Dermis microvascular lymphatic vessel endothelial cell (primary cell): ENCODE measurements at places on chromosomes 2 and 18. TPM values are rescaled to one million over a fixed set of nuclear protein-coding genes. Genes with fewer than 3 reads are reported as not detected.
A peak's percentile ranks its signal among the peaks of the same experiment; 100 is the strongest.

GRCh38 chr18:2970772-2971659 is 41.9 kb downstream of the LPIN2 start:
- no peak for DNase-seq

DNA sequence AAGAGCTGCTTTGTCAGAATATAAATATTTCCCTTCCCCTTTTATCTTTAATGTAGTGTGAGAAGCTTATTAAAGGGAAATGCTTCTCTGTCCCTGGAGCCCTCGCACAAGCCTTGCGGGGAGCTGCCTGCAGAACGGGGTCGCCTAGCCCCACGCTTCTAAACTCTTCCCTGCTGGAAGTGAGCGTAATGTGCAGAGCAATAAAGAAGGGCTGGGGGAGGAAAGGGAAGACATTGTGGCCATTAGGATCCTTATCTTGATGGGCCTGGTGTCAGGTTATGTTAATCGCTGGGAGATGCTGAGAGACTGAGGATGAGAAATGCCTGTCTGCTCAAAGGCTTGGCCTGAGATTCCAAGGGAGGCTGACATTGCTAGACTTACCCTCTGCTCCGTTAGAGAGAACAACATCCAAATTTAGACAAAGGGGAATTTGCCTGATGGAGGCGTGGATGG is 18.9 kb upstream of the FZD7 start:
- no peak for DNase-seq

INO80B gene
- 4.1 and 7.1 TPM in 2 replicates for total RNA-seq

GRCh38 chr2:39706312-39706711 is 40.6 kb downstream of the TMEM178A start:
- no peak for DNase-seq

DNA sequence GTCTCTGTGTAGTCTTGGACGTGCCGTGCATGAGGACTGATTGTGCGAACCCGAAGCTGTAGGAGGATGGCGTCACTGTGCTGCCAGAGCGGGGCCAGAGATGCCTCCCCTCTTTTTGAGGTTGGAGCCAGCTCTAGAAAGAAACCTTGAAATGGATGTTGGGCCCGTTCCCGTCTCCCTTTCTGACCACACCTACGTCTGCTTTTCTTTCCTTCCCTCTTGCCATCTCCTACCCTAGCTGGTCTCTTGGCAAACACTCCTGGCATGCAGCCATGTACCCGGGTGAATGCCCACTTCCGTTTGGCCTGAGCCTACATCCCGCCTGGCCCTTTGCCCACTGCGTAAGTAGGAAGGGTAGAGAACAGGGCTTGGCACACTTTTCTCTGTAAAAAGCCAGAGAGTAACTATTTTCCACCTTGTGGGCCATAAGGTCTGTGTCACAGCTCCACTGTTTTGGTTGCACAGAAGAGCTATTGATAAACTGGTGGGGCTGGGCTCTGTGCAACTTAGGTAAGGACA is 37.4 kb downstream of the SH3BP4 start:
- DNase-seq: no peak

- no peak for DNase-seq
Measured at GRCh38 chr2:1400943-1401735, 12.1 kb upstream of the TPO start.

FAM136A gene
- total RNA-seq: 17.2 and 31.1 TPM in 2 replicates

ITGB6 gene
- total RNA-seq: not detected in 2 replicates

GRCh38 chr2:113963965-113964364 is 74.1 kb downstream of the ACTR3 start:
- no peak for DNase-seq

- DNase-seq: no peak
Measured at GRCh38 chr18:42537291-42537690, 578.2 kb downstream of the RIT2 start.

DNA sequence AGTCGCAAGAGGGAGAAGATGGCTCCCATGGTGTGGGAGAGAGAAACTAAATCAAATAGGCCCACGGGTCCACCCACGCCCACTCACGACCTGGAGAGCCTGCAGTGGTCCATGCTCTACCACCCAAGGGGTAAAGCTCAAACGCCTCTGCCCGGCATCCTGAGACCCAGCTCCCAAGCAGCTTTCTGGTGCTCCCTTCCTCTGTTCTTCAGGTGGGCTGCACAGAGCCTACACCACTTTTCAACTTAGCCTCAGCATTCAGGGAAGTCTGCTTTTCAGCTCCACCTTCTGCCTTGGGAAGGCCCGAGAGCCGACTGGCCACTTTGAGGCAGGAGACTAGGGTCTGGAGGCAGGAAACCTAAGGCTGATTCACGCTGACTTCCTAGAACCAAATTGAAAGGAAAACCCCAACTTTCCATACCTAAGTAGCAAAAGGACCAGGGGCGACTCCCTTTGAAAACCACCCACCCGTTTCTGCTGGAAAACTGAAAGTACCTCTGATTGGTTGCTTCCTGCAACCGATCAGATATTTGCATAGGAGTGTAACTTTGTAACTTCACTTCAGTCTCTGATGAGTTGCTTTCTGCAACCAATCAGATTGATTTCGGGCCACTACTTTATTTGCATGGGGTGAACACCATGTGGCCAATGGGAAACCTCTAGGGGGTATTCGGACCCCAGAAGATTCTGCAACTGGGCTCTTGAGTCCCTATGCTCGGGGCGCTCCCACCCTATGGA is 26.8 kb upstream of the SPATA3 start:
- DNase-seq: no peak

DNA sequence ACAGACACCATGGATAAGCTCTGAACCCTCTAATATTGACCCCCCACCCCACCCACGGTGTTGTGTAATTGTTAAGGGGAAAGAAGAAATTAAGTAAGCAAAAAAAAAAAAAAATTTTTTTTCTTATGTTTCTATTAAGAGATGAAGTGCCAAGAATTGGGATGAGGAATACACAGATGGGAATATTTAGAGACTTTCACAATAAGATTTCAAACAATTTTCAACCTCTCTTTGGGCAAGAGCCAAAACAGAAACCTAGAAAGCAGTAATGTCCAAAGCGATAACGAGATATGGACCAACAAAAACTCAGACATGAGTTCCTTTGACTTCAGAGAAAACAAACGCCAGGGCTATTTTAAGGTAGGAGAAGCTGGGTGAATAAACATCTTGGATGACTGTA is 14.4 kb downstream of the PIEZO2 start:
- no peak for DNase-seq

C1QL2 gene
- not detected in 2 replicates for total RNA-seq

GRCh38 chr2:234496835-234497593 is at the start of gene ARL4C:
ARL4C (minus strand) TSS chr2:234497081; CDS start chr2:234496586, 495 bp downstream.
- DNase-seq: peak; percentile 81

DNA sequence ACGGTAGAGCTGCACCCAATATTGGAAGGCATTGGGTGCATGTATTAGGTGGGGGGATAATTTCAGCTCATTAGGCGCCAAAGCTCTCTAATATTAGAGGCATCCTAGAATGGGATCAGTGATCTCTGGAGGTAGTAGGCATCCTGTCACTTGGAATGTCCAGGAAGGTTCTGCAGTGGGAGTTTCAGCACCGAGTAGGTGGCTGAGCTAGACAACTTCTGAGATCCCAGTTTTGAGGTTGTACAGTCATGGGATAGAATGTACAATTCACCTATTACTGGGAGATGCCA is 210.9 kb downstream of the MYCN start:
- DNase-seq: no peak
